ENCODE measurements at places on chromosomes 16 and 17.
A peak's percentile ranks its signal among the peaks of the same experiment; 100 is the strongest.

GRCh38 chr17:63317166-63317840, 128.8 kb downstream of the CYB561 start:
- DNase-seq, result no peak

- DNase-seq, result no peak
Measured at GRCh38 chr17:15404106-15405057, 63.0 kb upstream of the TEKT3 start.

DNA sequence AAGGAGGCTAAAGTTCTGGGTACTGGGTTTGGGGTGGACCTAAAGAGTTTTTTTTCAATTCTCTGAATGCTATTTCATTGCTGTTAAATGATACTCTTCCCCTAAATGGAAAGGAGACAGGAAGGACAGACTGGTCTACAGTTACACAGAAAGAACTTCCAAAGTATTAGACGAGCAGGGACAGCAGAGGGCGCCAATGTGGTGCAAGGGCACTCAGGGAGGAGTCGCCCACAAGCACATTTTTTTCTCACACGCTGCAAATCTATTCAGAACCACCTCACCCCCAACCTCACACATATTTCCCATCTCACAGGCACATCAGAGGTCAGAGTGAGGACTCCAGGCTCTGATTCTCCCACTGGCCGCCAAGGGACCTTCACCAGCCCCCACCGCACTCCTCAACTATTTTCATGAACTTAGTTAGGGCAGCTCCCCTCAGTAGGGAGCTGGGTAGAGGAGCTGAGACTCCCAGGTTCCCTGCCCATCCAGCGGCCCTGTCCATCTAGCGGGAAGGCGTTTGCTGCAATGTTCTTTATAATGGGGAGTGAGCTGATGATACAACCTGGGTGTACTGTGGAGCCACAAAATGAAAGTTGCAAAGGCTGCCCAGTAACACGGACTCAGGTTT, 6.8 kb upstream of the CA4 start:
- peak; percentile 91 for DNase-seq

- no peak for DNase-seq
Measured at GRCh38 chr17:17060001-17060922, 18.0 kb downstream of the MPRIP start.

DNA sequence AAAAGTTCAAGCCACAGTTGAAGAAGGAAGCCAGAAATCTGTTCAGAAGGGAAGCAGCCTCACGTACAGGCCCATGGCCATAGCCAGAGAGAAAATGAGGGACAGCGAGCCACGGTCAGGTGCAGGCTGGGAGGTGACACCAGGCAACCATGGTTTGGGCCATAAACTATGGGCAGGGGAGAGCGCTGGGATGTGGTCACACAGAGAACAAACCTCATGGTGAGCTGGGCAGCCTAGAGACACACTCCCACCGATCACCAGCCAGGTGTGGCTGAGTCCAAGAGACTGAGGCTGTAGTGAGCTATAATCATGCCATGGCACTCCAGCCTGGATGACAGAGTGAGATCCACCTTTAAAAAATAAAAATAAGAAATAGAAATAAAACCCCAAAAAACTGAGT, 76.5 kb downstream of the NETO2 start:
- no peak for DNase-seq

DNA sequence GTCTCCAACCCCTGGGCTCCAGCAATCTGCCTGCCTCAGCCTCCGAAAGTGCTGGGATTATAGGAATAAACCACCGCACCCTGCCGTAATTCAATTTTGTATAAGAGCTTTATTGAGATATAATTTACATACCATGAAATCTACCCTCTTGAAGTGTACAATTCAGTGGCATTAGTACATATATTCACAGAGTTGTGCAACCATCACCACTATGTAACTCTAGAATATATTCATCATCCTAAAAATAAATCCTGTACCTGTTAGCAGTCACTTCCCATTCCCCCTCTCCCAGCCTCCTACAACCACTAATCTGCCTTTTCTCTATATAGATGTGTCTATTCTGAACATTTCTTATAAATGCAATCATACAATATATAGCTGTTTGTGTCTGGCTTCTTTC, 26.1 kb downstream of the TOM1L2 start:
- DNase-seq, result no peak

GRCh38 chr16:77955127-77955526, 67.2 kb upstream of the CLEC3A start:
- DNase-seq, result no peak

DNA sequence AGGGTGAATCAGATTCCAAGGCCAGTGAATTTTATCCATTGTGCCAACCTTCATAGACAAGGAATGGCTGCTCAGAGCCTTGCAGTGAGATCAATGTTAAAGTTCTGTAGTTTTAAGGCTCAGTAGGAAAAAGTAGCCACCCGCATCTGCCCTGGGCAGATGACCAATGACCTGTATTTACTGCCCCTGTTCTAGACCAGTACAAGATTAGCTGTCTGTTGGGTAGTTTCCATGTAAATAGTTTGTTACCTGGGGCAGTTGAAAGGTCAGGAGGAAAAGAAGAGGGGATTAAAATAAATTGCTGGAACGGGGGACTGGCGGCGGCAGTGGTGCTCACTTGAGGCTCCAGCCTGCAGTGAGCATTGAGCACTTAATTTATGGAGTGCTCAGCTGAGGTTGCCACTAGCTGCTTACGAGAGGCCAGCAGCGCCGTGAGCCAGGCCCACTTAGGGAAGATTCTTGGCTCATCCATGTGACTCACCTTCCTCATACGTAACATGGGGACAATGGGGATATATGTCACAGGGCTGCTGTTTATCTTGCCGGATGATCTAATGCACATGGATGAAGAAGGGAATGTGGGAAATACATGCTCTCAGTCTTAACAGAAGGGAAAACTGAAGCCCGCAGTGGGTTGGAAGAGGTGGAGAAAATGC, 10.7 kb upstream of the NOS2 start:
- DNase-seq, result no peak

- DNase-seq, result no peak
Measured at GRCh38 chr16:89847051-89847939, 19.0 kb downstream of the SPIRE2 start.

- no peak for DNase-seq
Measured at GRCh38 chr17:53627511-53627910, 195.2 kb upstream of the KIF2B start.

DNA sequence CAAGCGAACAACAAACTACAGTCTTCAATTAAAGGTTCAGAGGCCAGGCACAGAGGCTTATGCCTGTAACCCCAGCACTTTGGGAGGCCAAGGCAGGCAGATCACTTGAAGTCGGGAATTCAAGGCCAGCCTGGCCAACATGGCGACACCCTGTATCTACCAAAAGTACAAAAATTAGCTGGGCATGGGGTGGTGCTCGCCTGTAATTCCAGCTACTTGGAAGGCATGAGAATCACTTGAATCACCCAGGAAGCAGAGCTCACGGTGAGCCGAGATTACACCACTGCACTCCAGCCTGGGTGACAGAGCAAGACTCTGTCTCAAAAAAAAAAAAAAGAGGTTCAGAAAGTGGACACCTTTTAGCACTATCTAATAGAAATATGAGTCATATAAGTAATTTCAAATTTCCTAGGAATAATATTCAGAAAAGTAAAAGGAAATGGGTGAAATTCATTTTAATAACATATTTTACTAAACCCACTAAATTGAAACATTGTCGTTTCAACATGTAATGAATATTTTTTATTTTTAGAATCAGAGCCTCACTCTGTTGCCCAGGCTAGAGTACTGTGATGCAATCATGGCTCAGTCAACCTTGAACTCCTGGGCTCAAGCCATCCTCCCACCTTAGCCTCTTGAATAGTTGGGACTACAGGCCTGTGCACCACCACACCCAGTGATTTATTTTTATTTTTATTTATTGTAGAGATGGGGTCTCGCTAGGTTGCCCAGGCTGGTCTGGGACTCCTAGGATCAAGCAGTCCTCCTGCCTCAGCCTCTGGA, 15.2 kb upstream of the MARCHF10 start:
- DNase-seq, result no peak

DNA sequence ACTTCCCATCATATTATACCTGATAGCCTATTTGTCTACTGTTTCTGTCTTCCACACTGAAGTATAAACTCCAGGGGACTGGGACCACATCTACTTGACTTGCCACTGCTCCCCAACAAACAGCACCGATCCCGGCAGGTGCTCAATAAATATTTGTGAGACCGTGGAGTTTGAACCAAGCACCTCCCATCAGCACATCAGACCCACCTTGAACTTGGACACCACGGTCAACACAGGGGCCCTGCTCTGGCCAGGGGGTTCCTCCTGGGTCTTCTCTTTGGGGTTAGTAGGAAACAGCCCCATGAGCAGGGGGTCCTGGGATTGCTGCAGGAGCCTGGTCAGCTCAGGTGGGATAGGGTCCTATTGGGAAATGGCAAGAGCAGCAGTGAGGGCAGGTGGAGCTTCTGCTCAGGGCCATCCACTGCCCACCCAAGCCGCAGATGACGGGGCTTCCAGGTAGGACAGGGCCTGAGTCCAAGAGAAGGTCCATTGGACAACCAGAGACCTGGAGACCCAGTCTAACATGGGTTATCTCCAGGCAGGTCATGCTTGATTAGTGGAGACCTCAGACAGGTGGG, 19.9 kb downstream of the ZNHIT3 start:
- DNase-seq, result no peak

DNA sequence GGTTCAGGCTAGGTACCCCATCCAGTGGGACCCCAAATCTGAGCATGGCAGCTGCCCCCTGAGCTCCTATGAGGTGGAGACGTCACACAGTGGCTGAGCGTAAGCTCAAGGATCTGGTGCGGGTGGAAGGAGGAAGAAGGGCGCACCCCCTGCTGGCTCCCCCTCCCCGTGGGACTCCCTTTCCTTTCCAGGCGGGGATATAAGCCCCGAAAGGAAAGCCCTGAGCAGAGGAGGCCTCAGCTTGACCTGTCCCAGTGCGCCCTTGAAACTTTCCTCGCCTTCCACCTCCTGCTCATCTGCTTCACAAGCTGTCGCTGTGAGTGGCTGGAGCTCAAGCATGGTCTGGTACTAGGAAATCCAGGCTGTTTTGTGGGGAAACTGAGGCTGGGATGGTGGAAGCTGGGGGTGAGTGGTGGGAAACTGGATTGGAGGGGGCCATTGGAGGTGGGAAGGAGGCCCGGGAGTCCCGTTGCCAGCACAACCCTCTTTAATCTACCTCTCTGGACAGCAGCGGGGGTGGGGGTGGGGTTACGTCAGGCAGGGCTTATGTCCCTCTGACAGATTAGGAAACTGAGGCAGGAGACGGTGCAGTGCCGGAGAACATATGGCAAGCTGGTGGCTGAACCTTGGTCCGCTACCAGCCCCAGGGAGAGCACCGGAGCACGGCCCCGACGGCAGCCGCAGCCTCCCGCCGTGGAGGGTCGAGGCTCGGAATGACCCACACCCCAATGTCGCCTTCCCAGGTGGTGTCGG, 92.3 kb upstream of the TMEM97 start:
- no peak for DNase-seq

DNA sequence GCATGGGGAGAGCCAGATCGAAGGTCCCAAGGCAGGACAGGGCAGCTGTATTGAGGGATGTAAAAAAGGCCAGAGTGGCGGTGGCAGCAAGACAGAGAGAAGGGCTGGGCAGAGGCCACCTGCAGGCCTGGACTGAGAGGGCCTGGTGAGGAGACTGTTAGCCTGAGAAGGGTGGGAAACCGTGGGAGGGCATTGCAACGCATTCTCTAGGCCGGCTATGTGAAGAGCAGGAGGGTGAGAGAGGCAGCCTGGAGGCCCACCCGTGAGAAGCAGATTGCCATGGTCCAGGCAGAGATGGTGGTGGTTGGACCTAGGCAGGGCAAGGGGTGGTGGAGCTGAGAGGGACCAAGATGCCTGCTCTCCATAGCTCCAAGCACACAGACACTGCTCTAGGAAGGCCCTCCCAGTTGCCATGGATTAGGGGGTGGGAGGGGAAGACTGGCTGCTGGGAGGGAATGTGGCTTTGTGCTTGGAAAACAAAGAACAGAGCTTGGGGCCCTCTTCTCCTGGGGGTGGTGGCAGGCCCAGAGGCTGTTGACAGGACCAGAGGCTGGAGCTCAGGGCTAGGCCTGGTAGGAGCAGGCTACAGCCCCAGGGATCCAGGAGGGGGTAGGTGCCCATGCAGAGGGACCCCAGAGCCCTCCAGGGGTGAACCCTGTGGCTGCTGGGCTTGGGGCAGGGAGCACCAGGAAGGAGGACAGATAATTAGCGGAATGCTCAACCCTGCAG, 12.4 kb upstream of the TCAP start:
- no peak for DNase-seq

- no peak for DNase-seq
Measured at GRCh38 chr16:1101133-1101532, 5.1 kb upstream of the C1QTNF8 start.

GRCh38 chr17:17035490-17035889, 6.8 kb upstream of the MPRIP start:
- no peak for DNase-seq

DNA sequence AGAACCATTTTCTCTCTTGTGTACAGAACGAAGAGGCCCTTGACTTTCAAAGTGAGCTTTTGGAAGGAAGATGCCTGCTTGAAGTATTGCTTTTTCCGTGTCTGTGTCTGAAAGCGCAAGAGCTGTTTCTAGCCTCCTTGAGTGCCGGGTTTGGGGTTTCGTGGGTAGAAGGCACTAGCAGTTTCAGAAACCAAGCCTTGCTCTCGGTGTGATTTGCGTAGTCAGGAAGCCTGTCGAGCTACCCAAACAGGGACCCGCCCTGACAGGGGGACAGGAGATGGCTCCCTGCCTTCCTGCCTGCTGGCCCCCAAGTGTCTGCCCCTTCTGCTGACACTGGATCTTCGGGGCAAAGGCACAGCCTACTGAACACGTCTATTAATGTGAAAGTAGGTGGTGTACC, 322.0 kb downstream of the MAF start:
- no peak for DNase-seq

GRCh38 chr17:63772801-63773271, 561 bp downstream of the CCDC47 start:
- no peak for DNase-seq

GRCh38 chr17:6713130-6713917, at the start of gene SLC13A5:
TSS of gene SLC13A5 (minus strand) at chr17:6713369. CDS start at chr17:6713333, 36 bp downstream.
- DNase-seq, result no peak

GRCh38 chr16:47262938-47263337, 119.2 kb upstream of the NETO2 start:
- no peak for DNase-seq

DNA sequence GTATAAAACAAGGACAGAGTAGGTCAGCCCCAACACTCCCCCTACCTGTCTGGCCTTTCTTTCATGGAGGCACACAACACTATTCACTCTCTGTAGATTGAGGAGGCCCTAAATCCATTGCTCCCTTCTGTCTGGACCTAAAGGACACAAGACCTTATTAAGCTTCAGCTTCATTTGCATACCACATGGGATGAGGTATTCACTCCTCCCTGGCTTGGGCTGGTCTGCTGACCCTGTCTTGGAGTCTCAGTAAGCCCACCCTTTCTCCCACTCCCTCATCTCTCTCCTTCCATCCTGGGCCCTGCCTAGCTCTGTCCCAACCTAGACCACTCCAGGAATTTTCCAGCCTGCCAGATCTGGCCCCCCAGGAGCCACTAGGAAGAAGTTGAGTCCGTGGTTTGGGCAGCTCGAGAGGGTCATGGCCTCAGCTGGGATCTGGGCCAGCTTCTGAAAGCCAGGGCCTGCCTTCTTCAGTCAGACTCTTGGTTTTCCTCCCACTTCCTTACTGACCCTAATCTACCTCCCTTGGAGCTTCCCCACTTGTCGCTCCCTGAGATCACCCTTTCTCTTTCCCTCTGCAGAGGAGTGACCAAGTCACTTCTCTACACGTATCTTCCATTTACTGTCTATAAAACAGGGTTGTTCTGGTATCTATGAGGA, 6.5 kb upstream of the LLGL1 start:
- DNase-seq, result no peak

All from omental fat pad (tissue), 4 donors.